ENCODE measurements at places on chromosomes 2 and 18.

DNA sequence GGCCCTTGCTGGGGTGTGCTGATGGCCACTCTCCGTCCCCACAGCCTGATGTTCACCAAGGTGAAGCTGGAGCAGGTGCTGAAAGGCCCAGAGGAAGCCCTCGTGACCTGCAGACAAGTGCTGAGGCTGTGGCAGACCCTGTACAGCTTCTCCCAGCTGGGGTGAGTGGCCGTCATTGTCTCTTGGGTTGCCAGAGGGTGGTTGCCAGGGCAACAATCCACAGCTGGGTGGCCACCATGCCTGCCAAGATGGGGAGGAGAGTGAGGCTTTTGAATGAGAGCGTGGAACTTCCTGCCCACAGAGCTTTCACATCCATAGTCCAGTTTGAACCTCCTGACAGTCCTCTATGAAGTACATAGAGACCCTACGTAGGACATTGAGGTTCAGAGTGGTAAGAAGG is 108.8 kb downstream of the STPG4 start:
- DNase-seq, result peak; percentile 23

DNA sequence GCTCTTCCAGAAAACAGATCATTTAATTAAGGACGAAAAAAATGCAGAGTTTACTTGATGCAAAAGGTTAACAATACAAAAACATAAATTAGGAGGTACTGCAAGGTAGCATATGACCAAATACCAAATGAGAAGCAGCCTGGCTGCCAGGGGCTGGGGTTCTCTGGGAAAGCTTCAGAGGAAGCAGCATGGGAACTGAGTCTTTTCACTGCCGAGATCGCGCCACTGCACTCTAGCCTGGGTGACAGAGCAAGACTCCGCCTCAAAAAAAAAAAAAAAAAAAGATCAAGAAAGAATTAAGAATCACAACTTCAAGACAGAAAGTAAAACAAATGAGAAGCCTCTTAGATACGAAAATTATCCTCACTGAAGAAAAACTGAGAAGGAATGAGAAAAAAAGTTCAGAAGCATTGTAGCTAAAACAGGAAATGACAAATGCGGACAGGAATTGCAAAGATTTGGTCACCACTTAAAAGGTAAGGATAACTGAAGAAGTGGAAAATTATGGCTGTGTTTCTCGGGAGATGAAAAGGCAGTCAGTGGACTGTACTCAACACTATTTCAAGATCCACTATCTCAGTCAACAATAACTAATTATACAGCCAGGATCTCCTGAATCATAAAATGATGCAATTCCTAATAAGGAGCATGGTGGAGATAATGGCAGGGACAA is 4.3 kb downstream of the SEPTIN10 start:
- no peak for DNase-seq

DNA sequence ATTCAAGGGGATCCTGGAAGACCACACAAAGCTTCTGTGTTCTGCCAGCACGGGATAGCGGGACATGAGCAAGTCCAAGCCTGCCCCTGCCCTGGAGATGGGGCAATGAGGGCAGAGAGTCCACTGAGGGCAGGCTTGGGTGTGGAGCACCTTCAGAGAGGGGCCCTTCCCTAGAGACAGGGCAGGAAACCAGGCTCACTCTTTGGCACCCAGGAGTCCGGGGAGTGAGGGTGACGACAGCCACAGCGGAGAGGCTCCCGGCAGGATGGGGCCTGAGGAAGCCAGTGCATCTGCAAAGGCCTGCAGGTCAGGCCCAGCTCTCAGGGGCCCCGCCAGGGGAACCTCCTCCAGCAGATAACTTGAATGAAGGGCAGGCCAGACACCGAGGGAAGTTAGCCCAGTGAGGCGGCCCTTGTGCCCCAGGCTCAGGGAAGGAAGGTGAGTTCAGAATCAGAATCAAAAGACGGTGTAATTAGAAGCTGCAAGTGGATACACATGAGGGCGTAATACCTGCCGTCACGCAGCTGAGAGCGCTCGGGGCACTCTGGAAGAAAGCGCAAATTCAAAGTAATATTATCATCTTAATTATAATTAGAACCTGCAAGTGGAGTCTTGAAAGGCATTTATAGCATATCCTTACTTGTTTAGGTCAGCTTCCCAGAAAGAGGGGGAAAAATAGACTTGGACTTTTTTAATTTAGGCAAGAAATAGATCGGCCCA is 142.6 kb upstream of the LGALSL start:
- DNase-seq, result no peak

- no peak for DNase-seq
These were observed 84.8 kb downstream of the SETBP1 start for GRCh38 chr18:44765456-44765855.

DNA sequence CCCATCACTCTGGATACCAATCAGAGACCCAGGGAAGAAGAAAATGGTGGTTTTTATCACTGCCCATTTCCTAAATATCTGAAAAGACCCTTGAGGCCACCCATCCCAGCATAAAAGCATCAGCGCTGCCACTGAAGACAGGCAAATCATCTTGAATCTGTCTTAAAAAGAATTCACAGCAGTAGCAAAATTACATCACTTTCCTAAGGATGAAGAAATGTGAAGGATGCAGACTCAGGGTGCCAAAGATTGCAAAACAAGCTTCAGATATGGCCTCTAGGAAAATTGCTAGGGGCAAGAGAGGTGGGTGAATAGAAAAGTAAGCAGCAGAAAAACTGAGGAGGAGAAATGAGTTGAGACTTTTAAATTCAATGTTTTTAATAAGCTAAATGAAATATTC is 70.0 kb downstream of the SLC25A12 start:
- no peak for DNase-seq

DNA sequence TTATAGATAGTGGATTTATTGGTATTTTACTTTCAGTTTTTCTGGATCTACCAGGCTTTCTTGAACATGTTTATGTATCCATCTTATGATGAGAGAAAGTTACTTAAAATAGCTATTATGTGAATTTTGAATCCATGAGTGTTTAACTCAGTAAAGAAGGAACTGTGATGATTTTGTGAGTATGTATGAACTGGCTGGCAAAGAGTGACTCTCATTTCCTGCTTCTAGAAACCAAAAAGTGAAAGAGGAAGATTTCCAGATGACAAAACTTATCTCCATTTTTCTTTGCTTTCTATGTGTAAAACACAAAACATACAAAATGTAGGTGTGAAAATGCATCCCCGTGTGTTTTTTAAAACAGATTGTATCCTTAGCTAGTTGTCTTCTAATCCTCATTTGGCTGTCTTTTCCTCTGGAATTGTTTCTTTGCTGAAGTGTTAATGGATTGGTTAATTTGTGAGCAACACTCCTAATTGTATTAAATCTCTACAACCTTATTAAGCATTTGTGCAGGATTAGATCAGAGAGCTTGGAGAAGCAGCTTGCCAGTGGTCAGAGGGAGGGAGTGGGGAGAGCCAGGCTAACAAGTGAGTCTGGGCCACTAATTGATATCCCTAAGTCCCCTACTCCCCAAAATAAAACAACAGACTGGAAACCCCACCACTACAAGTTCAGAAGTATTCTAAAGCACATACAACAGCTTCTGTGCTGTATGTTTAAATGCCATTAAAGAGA is 23.9 kb downstream of the PTPRM start:
- DNase-seq, result no peak

DNA sequence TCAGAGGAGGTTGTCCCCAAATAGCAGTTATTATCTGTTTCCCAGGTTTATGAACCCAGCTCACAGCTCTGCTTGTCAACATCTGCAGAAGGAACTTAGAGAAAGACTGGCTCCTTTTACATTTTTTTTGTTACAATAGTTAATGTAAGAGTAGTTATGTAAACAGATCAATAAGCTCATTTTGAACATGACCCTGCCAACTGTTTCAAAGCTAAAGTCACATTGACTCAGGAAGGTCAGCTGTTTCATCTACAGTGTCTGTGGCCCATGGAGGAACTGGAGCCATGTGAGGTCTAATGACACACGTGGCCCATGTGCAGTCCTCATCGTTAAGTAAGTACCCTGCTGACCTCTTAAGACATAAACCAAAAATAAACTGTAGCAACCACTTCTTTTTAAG is 97.1 kb downstream of the SH3RF3 start:
- no peak for DNase-seq

DNA sequence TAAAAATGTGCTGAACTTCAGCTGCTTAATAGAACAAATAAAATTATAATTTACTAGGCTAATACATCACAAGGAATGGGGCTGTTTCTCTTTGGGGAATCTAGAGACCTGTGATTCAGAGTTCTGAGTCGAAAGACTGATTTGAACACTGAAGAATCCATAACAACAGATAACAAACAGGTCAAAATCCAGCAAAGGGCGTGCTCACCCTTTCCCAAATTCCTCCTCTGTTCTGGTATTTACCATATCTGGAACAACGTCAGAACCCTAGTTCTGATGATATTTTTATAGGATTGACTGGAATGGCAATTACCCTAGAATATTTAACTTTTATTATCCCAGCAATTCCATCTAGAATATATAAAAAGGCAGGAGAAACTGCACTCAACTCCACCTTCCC is 66.0 kb upstream of the ITGA6 start:
- no peak for DNase-seq

GRCh38 chr2:15223887-15224286 is 337.2 kb downstream of the NBAS start:
- peak; percentile 16 for DNase-seq

DNA sequence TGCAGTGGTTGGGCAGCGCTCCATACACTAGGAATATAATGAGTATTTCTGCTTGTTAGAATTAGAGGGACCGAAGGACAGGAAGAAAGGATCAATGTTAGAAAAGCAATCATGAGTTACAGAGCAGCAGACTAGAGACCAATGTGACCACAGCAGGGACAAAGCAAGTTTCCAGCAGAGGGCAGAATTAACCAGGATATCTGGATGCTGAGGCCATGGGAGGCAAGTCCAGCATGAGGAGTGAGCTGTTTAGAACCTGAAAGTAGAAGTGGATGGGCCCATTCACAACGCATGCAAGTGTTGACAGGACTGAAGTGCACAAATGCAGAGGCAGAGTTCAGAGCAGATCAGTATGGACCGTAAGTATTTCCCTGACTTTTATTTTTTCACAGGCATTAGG is 910.4 kb upstream of the GYPC start:
- DNase-seq, result peak; percentile 83

DNA sequence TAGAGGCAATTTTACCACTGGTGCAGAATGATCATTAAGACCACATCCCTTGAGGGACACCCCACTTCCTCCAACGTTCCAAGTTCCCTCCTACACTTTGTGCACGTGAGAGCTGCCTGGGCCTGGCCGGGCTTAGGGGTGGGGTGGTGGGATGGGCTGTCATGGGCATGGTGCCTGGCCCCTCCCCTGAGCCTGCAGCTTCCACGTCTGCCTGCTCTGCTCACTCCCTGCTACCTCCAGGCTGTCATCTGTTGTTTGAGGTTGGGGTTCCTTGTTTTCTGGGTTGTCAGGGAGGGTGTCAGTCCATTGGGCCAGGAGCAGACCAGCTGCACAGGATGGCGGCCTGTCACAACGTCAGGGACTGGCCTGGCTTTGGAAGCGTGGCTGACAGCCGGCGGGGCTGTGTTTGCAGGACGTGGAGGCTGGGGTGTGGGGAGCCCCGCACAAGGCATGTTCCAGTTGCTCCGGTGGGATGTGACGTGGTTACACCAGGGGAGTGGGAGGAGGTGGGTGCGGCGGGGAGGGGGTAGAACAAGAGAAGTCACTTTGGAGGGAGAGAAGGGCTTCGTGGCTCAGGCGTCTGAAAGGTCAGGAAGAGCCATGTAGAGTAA is 72.3 kb downstream of the RTP5 start:
- DNase-seq, result no peak

GRCh38 chr18:41949206-41949920 is 5.7 kb upstream of the PIK3C3 start:
- DNase-seq, result peak; percentile 70

DNA sequence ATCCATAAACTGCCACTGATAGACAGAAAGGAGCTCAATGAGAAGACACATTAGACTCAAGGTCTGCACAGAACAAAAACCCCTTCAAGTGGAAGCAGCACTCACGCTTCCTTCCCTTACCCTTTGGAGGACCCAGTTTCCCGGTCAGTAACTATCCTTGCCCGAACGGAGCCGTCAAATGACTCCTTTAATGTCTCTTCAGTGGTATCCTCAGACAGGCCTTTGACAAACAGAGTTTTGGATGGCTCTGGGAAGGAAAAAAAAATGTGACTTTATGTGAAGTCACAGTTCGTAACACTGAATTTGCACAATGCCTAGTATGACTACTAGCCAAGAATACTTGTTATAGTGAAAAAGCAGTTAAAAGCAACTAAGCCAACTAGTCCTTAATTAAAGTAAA is 8.4 kb downstream of the NCL start:
- DNase-seq, result no peak

DNA sequence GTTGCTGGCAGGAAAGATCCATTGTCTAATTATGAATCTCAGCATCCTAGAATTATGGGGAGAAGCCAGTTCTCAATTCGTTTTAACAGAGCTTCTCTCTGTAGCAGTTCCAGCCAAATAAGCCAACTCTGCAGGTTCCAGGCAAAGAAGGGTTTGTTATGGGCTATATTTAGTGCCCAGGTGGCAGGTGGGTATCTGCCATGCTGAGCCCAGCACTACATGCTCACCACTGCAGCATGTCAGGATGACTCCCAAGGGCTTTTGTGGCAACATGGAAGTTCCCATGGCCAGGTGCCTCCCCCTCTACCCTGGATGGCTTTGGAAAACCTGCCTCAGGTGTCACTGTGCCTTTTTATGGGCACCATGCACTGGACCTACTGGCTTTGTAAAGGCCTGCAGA is 137.7 kb upstream of the MSH6 start:
- DNase-seq, result no peak

- peak; percentile 46 for DNase-seq
These were observed 242.5 kb downstream of the RPIA start for GRCh38 chr2:88933980-88934379.

DNA sequence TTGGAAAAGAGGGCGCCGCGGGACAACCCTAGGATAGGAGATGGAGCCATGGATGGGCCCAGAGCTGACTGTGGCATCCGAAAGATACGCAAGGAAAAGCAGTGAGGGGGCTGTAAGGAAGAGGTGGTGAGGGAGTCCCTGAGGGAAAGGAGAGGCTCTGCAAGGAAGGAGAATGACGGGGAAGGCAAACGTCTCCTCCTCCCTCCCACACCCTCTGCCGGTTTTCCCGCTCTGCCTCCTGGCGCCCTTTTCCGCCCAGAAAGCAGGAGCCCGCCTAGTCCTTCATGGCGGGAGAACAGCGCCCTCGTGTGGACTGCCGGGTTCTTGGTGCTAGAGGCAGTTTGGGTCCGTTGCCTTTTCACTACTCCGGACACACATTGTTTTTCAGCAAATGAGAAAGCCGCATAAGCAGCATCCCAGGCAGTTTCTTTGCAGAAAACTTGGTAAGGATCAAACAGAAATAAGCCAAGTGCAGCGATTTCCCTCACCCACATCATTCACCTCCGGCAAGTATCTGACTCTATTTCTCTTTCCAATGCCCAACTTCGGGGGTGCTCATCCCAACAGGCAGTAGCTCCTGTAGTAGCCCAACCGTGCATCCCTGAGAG is 200.4 kb downstream of the INO80D start:
- peak; percentile 60 for DNase-seq

GRCh38 chr2:235390108-235390815 is 103.6 kb upstream of the AGAP1 start:
- DNase-seq, result no peak

Measured in DMS53 (cell line).